ENCODE measurements at places on chromosomes 6 and 20. TPM values are rescaled to one million over a fixed set of nuclear protein-coding genes. Genes with fewer than 3 reads are reported as not detected.

GRCh38 chr6:156474507-156475120 lies 302.6 kb upstream of the ARID1B start:
- DNase-seq = no peak

GRCh38 chr6:144898741-144899140 lies 613.6 kb downstream of the UTRN start:
- no peak for DNase-seq

DNA sequence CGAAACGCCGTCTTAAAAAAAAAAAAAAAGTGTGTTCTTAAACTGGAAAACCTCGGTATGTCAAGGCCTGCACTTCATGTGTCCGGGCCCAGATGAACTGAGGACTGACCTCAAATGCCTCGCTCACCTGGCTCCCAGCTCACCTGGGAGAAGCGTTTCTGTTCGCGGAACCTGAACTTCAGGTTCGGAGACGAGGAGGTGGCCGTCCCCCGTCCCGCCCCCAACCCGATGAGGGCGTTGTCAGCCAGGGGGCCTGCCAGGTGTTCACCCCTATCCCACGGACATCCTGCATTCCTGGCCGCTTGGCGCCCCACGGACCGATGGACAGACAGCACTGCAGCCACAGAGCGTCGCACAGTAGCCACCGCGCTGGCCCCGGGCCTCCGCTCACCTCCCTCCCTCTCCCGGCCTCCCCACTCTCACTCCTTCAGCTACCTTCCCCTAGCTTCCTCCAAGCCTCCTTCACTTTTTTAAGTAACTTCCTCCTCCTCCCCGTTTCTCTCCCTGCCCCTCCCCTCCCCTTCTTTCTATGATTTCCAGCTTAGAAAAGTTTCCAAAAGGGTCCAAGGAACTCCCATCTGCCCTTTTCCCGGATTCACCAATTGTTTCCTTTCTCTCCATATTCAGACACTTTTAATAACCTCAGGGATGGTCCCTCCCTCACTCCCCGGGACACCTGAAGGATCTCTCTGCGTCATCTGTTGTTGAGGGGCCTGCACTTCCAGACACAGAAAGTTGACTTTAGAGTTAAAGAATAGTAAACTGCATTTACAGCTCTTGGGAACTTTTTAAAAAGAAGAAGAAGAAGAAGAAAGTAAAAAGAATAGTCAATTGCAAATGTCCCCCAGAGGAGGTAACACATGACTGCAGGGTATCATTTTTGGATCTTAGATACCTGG lies 22.7 kb upstream of the MCM3 start:
- peak; percentile 78 for DNase-seq

CPXM1 gene
- total RNA-seq = 16.2 TPM

LY6G6D gene
- total RNA-seq = not detected

LAMP5 gene
- not detected for total RNA-seq

TENT5A gene
- 29.2 TPM for total RNA-seq

DNA sequence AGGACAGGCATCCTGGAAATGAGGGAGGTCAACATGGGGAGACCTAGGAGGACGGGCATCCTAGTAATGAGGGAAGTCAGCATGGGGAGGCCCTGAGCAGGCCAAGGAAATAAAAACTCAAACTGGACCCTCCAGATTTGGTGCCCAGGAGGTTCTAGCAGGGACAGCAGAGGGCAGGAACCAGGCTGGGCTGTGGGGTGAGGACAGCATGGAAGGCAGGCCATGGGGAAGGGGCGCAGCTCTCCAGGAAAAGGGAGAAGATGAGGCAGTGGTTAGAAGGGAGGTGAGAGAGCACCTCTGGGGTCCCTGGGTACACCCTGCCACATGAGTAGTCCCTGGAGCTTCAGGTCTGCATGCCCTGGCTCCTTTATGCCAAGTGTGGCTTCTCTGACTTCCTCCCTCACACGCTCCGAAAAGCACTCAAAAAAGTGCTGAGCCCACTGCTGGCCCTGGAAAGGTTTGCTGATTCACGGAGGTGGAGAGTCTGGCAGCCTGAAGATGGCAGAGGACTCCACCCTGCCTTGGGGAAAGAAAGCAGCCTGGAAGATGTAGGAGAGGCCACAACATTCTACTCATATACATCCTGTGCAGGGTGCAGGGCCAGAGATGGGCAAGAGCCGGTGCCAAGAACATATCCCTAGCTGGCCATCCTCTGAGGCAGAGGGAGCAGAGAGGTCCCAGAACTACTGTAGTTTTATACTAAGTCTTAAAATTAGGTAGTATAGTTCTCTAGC lies 154.9 kb downstream of the MRPL14 start:
- peak; percentile 23 for DNase-seq

DNA sequence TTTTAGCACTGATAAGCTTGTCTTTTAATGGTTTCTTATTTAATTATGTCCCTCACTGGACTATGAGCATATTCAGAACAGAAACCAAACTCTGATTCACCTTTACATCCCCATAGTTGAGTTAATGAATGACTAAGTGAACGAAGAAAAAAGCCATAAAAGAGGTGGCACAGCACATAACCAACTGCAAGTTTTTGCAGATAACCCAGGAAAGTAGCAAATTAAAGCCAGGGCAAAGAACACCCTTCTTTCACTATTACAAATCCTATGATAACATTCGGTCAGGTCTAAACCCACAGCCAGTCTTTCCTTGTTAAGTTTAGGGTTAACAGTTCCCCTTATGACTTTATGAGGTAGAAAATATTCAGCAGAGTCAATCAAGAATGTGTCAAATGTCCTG lies 102.7 kb downstream of the RIN2 start:
- no peak for DNase-seq

DNA sequence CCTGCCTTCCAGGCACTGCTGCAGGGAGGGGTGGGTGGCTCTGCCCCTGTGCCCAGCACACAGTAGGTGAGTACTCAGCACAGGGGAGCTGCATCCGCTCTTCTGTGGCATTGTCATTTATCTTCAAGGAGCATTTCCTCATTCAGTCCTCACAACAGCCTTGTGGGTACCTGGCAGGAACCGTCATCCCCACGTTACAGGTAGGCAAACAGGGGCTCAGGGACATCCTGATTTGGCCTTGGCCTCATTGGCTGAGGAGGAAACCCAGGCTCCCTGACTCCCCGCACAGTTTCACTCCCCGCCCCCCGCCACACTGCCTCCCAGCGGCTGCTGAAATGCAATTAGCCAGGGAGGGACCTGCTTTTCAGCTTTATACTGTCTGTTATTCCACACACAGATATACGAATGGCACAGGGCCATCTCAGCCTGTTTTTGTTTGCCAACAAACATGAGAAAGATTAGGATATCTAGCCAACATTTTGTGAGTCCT lies 24.2 kb upstream of the PNPLA1 start:
- peak; percentile 57 for DNase-seq

GRCh38 chr20:49420811-49421295 lies 61.6 kb downstream of the KCNB1 start:
- no peak for DNase-seq

- no peak for DNase-seq
Measured at GRCh38 chr20:9615766-9616454, 101.5 kb downstream of the LAMP5 start.

DNA sequence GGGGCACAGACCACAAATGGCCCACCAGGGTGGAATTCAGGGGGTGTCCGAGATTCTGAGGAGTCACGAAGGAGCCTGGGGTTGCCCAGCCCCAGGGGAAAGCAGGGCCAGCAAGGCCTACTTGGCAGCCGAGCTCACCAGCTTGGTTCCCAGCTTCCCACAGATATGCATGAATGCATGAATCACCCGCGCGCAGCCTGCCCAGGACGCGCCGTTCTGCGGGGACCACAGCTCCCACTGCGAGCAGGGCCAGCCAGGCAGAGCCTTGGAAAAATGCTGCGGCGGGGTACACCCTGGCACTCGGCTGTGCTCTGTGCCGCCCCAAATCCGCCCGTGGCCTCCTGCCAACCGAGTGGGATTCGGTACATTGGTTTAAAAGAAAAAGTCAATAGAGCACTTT lies 211.0 kb downstream of the NFATC2 start:
- DNase-seq = no peak

KCNK15 gene
- 4.5 TPM for total RNA-seq

HAO1 gene
- not detected for total RNA-seq

DNA sequence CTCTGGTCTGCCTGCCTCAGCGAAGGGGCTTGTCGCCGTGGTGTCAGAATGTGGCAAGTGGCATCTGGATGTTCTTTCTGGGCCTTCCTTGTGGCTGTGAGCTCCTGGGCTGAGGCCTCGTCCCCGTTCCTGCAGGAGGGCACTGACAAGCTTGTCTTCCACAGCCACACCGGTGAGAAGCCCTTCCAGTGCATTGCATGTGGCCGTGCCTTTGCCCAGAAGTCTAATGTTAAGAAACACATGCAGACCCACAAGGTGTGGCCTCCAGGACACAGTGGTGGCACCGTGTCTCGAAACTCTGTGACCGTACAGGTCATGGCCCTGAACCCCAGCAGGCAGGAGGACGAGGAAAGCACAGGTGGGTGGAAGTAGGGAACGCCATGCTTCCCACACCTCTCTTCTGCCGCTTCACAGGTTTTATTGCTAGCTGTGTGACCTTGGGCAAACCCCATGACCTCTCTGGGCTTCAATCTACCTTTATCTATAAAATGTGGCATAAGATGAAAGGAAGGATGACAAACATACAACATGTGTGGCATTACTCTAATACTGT lies 30.0 kb downstream of the ZNF341 start:
- no peak for DNase-seq

DNA sequence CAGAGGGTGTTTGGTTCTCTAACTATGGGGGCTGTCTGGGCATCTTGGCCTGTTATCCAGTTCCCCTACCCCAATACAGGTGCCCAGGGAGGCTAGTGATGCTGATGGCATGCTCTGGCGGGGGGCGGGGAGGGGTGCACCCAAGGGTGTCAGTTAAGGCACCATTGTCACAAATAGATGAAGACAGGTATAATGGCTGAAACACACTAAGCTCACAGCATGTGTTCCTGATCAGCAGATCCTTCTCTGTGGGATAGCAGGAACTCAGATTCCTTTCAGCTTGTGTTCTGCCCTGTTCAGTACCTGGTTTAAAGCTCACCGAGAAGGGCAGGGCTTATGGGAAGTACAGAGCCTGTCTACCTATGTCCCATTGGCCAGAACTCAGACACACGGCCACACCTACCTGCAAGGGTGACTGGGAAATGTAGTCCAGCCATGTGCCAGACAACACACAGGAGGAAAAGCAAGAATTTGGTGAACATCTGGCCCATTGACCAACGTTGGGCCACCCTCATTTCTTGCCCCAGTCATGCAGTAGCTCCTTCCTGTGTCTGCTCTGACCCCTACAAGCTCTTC lies 3.4 kb upstream of the RSPO4 start:
- DNase-seq = no peak

MDFI gene
- total RNA-seq = 8.3 TPM

CD24 gene
- total RNA-seq = 854 TPM

DNA sequence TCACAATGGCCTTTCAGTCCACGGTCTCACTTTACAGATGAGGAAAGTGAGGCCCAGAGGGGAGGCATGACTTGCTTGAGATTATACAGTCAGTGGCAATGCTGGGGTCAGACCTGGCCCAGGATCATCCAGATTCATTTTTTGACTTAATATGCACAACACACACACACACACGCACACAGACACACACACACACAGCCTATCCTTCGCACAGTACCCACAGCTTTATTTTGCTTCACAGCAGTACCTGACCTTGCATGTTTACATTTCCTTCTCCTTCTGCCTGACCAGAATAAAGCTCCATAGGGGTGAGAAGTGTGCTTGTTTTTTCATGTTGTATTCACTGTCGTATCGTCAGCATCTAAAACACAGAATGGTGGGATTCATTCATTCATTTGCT lies 79.8 kb downstream of the VEGFA start:
- DNase-seq = no peak

DNA sequence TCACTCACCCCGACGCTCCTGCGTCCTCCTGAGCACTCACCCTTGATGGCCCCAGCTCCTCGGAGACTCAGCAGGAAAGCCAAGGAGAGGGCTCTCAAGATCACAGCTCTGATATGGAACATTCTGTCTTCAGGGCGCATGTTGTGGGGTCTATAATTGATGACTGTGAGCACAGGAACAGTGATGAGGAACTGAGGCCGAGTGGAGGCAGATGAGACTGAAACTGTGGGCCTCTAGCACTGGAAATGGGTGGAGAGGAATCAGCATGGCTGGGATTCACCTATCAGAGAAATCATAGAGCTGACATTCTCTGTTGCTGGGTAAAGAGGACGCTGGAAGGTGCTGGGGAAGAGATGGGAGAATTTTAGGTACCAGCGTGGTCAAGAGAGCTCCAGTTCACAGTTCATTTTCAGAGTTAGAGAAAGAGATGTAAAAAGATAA lies at the start of gene HLA-DPA1:
Gene HLA-DPA1 (minus strand): TSS at position 219 of the 441 bp plus-strand sequence.
- peak; percentile 63 for DNase-seq

DNA sequence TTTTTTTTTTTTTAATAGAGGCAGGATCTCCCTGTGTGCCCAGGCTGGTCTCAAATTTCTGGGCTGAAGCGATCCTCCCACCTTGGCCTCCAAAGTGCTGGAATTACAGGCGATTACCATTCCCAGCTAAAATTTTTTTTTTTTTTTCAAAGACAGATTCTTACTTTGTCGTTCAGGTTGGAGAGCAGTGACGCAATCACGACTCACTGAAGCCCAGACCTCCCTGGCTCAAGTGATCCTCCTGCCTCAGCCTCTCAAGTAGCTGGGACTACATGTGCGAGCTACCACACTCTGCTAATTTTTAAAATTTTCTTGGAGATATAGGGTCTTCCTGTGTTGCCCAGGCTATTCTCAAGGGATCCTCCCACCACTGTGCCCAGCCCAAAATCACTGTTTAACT lies 58.0 kb upstream of the MYO6 start:
- no peak for DNase-seq

DNA sequence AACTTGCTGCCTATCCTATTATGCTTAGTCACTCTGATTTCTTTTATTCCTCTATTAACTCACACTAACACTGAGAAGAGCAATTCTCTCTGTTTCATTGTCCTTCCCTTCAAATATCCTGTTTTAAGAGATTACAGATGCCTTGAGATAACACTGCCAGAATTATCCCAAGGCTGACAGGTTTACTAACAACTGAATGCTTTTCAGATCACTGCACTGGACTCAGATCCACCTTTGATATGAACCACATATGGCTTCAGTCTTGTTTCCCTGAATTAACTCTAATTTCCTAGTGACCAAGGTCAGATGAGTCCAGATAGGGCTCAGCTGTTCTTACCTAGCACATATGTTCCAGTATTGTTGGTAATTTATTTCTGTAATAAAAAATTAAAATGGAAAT lies 633.1 kb downstream of the GRIK2 start:
- DNase-seq = no peak

THEMIS gene
- 3.5 TPM for total RNA-seq

TCEA2 gene
- total RNA-seq = 30.7 TPM

DNA sequence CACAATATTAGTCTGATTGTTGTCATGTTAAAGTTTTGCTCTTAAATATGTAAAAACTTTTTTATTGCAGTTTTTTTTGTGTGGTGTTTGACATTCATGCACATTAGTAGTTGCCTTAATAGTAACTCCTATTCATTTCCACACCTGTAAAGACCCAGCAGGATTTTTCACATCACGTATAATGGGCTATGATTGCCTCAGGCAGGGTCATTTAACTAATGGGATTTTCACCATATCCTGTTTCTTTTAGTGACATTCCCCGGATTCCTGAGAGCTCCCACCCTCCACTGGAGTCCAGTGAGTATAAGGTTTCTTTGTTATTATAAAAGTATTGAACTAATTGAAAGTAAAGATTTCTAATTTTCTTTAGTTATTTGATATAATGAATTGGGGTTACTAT lies 359.2 kb downstream of the RIMS1 start:
- DNase-seq = no peak

Data from stomach (tissue), 19 donors.